D341Med (cell line): ENCODE measurements at places on chromosomes 16 and 17.

- no peak for DNase-seq
Observed at GRCh38 chr16:49277386-49277742, 4.3 kb downstream of the CBLN1 start.

- no peak for DNase-seq
Observed at GRCh38 chr16:87734644-87735043, 31.1 kb downstream of the KLHDC4 start.

GRCh38 chr16:74667255-74667700 is 601 bp upstream of the RFWD3 start:
- peak; percentile 43 for DNase-seq

DNA sequence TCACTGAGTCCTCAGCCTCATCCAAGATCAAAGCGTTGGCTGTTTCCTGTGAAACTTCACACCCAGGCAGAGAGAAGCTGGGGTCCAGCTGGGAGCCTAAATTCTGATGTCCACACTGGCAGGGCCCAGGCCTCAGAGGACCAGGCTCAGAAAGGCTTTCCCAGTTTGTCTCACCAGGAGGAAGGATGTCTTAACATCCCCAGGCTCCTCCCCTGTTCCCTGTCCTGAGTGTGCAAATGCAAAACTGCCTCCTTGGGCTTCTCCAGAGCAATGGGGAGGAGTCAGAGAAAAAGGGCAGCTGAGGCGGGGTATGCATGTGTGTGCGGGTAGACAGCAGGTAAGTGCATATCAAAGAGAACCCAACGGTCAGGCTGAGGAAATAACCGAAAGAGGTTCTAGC is 45.7 kb downstream of the CUEDC1 start:
- no peak for DNase-seq

DNA sequence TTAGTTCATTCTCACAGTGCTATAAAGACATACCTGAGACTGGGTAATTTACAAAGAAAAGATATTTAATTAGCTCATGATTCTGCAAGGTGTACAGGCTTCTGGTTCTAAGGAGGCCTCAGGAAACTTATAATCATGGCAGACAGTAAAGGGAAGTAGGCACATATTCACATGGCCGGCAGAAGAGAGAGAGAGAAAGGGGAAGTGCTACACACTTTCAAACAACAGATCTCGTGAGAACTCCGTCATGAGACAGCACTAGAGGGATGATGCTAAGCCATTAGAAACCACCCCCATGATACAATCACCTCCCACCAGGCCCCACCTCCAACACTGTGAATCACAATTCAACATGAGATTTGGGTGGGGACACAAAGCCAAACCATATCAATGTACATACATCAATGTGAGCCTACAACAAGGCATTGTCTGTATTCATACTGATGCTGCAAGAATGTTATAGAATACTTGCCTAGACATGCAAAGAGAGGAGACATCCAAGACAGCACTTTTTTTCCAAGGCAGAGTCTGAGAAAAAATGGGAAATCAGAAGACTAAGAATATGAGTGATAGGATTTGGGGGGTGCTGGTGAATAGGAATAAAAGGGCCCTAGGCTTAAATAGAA is 114.8 kb upstream of the XYLT1 start:
- DNase-seq: no peak

GRCh38 chr16:24815021-24815420 is 30.7 kb upstream of the SLC5A11 start:
- DNase-seq: no peak

DNA sequence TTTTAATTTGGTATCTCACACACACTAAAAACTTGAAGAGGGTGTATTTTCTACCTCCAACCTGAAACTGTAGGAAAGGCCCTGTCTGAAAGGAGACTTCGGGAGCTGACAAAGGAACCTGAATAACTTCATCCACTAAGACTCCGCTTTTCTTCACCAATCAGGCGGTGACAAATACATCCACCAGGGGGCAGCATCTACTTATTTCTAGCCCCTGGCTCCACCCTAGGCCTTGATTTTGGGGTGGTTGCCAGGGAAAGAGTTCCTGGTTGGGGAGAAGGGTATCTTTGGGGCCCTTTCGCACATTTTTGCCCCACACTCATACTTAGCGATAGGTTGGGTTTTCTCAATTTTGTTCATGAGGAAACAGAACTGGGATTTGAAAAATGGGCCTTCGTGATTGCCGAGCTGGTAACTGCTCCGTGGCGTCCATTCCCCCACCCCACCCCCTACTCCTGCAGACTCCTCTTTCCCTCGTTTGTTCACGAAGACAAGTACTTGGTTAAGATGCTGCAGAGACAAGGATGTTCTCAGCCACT is 4.8 kb upstream of the ARL4D start:
- DNase-seq: peak; percentile 80

- no peak for DNase-seq
Observed at GRCh38 chr17:34464812-34465211, 101.8 kb upstream of the CCL1 start.

- no peak for DNase-seq
Observed at GRCh38 chr16:84911486-84912216, 91.9 kb downstream of the CRISPLD2 start.

- no peak for DNase-seq
Observed at GRCh38 chr16:10738231-10739077, 5.2 kb upstream of the NUBP1 start.

DNA sequence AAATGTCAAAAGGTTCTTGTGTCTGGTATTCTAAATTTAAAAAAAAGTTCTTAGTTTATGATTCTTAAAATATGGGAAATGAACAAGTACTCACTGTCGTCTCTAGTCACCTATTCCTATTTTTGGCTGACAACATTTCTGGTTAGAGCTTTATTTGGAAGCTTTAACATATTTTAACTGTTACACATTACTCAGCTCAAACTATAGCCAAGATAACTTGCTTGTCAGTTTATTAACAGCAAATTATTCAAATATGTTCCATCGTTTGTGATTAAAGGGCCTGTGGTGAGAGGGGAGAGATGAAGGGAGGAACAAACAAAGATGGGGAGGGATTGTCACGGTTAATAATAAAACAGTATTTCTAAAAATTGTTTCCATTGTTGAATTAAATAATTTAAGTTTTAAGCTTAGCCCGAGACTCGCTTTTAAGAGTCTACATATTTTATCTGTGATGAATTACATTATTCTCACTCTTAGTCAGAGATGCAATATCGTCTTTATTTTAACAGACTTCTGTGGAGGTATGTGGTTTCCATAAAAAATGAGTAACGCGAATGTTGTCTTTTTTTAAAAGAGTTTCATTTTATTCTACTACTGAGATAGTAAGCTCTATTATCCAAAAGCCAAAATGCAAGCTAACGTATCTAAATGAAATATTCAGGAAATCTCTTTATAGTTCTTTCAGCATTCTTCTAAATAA is 321.9 kb upstream of the PMFBP1 start:
- no peak for DNase-seq

- no peak for DNase-seq
Observed at GRCh38 chr17:68850749-68851510, 104.3 kb downstream of the ABCA8 start.

GRCh38 chr16:75763204-75763603 is 36.9 kb upstream of the CPHXL start:
- DNase-seq: no peak

GRCh38 chr16:86515777-86516622 is 5.7 kb downstream of the FOXF1 start:
- no peak for DNase-seq

GRCh38 chr17:8420041-8420934 is 15.4 kb upstream of the NDEL1 start:
- DNase-seq: no peak

DNA sequence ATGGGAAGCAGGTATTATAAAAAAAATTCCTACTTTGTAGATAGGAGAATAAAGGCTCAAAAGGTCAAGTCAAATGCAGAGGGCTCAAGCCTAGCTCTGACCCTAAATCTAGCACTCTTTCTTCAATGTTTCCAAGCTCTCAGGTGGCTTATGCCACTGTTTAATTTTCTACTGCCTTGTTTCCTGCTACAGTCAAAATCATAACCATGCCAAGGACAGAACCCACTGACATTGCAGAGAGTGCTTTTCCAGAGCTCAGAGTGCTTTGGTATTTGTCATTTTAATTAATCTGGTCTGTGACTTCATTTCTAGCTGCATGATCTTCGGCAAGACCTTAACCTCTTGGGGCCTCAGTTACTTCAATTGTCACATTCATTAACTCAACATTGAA is 344.7 kb downstream of the CA10 start:
- no peak for DNase-seq

DNA sequence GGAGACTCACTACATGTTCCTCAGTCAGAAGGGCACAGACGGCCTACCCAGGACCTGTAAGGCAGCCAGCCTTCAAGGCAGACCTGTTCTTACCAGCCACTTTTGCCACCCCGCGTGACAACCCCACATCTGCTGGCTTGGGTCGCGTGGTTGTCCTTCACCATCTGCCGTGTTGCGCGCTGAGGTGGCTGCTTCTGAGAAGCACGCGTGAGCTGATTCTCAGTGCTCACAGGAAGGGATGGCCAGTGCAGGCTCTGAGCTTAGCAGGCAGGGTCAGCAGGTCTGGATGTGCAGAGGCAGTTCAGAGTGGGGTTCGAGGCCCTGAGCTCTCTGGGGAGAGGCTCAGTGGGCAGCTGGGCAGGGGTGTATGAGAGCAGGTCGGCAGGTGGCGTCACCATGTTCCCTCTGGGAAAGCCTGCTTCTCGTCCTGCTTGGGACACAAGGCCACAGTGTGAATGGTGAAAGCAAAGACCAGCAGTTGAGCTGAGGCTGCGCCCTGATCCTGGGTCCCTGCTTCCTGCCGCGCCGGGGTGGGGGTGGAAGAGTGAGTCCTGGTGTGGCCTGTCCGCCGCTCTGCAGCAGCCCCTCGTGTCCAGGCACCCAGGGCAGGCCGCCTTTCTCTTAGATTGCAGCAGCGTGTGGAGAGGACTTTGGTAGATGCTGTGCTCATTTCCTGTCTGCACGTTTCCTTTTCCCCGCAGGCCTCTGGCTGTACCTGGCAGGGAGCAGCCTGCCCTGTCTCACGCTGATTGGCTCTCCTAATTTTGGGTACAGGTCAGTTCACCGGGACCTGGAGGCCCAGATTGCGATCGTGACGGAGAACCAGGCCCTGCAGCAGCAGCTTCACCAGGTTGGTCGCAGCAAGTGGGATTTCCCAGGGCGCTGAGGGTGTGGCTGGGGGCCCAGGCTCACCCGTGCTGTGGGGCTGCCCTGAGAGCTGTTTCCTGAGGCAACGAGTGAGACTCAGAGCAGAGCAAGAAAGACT is 36.0 kb downstream of the PGS1 start:
- DNase-seq: no peak

GRCh38 chr17:37406635-37407461 is at the start of the genes ACACA and TADA2A:
ACACA (minus strand) TSS chr17:37406836; CDS start chr17:37406299, 537 bp downstream.
TADA2A (plus strand) TSS chr17:37406886; CDS start chr17:37411366, 4,480 bp downstream.
- DNase-seq: peak; percentile 100

- DNase-seq: no peak
Observed at GRCh38 chr16:35391328-35391727, 1931.9 kb downstream of the TP53TG3F start.

GRCh38 chr17:38508954-38509771 is 80.9 kb downstream of the ARHGAP23 start:
- DNase-seq: peak; percentile 91

DNA sequence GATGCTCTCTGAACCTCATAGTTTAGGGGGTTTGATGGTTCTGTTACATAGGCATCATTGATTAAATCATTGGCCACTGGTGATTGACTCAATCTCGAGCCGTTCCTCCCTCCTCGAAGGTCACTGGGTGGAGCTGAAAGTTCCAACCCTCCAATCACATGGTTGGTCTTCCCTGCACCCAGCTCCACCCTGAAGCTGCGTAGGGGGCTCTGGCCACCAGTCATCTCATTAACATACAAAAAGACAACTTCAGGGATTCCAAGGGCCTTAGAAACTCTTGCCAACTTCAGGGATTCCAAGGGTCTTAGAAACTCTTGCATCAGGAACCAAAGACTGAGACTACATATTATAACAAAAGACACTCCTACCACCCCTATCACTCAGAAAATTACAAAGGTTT is 306.5 kb upstream of the TNRC6C start:
- DNase-seq: no peak

GRCh38 chr17:17253406-17253805 is 16.4 kb upstream of the FLCN start:
- no peak for DNase-seq

DNA sequence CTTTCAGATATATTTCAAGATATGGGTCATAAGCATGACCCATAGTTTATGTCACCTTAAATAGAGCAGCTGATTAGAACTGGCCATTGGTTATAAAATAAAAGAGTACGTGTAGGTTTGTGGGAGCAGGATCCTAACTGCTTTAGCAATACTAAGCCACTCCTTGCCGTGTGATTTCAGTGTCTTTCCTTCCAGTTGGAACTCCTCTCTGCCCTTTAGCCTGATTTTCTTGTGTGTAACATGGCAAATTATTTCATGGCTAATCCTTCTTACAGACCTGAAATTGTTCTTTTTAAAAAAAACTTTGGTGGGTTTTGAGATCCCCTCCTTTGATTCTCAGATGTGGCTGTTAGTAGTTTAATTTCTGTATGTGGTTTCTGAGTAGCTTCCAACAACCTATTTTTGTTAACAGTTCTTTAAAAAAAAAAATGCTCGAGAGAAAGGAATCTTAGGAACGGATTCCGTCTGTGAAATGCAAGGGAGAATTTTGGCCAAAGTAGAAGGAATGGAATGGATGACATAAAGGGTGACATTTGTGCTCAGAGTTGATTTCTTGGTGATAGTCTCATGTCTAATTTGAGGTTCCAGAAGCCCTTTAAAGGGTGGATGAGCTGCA is 39.9 kb downstream of the DHRS7B start:
- DNase-seq: no peak

DNA sequence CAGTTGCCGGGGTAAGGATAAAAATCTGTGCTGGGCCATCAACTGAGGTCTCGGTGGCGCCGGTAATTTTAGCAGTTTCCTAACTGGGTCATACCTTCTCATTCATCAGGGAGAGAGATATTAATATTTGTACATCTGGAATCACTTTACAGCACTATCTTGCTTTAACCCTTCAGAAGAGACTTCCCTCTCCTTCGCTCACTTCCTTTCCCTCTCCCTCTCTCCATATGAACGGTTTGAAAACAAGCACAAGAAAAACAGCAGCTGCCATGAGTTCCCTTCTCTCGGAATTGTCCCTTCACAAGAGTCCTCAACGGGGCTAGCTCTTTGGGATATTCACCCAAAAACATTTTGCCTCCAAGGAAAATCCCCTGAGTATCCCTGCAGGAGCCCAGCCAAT is 144.3 kb upstream of the NOG start:
- no peak for DNase-seq

GRCh38 chr17:62905233-62905632 is 60.8 kb upstream of the TANC2 start:
- no peak for DNase-seq

GRCh38 chr16:12959072-12959471 is 57.7 kb downstream of the SHISA9 start:
- no peak for DNase-seq

DNA sequence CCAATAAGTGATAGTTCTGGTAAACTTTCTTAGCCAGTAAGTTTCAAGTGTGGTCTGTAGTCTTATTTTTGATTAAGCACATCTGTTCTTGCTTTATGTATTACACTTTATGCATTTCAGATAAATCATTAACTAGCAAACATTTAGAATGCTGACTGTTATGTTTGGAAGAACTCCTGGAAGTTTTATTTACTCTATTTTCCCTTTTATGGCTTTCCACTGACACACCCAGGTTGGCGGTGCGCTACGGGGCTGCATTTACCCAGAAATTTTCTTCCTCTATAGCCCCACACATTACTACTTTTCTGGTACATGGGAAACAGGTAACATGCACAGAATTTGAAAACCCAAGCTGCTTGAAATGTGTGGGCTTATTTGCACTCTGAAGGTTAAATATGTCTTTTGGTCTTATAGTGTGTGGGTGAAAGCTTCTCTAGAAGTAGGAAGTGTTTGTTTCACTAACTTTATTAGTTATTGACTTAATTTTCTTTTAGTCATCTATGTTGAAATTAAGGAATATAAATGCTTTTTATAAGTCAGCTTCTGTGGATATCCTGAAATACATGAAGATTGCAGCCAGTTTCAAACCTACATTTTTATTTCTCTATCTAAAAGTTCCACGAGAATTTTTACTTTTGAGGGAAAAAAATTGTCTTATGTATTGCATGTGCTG is 203.7 kb downstream of the PHKB start:
- no peak for DNase-seq
